ENCODE measurements at places on chromosomes 11 and 22. TPM values are rescaled to one million over a fixed set of nuclear protein-coding genes. Genes with fewer than 3 reads are reported as not detected.

DNA sequence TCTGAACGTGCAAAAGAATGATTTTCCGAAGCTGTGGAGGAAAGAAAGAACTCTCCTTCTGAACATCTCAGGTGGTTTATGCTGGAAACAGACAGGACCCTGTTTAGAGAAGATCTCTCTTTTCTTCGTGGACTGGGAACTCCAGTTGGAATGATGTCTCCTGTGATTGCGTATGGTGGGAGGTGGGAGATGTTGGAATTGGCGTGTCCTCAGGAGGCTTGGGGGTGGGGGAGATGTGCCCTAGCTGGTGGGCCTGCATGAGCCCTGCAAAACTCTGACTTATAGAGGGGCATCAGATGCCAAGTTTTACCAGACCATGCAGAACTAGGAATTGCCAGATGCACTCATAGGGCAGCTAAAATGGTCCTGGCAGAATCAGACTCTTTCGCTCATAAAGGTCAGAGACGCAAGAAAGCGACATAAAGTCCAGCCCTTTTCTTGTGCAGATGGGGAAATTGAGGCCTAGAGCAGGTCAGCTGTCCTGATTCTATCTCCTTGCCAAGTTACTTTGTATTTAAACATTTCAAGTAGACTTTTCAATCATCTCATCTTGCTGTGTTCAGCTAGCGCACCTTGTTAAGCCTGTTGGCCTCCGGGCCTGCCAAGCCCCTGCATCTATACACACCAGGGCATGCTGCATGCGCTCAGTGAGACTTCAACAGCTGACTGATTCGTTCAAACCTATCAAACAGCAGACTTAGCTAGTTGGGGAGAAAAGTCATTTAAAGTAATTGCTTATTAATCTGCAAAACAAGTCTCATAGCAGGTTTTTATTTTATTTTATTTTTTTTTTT, 34.2 kb upstream of the EHF start:
- H3K4me1 ChIP-seq = no peaks in the 10 kb centered on the region
- H3K36me3 ChIP-seq = no peaks in the 10 kb centered on the region

DNA sequence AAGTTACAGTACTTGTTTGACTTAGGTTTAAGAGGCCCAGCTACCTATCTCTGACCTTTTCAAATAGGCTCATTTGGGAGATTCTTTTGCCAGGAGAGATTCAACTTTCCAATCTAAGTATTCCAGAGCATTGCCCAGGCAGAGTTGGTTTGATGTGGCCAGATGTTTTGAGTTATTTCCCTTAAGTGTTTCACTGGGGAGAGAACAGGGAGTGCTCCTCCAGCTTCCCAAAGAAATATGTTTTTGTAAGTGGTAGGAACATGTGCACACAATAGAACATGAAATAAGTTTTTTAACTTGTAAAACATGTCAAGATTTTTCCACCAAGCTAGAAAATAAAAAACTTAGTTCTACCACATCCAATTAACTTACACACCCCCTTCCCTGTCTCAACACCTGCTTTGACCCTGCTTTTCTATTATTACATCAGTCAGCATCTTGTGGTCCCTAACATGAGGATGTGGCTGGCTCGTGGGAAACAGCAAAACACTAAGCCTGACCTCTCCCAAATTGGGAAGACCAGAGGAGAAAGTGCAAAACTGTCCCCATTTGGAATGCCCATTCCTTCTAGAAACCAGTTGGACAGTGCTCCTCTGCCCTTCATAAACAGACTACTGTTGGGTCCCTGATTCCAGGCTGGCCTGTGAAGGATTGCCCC, 70.4 kb upstream of the RASSF10 start:
- no peak overlapping the region for H3K4me3 ChIP-seq
- H3K27me3 ChIP-seq = peaks cover 13% of the 10 kb centered on the region
- H3K36me3 ChIP-seq = no peaks in the 10 kb centered on the region
- no peak overlapping the region for H3K27ac ChIP-seq
- no peaks in the 10 kb centered on the region for H3K4me1 ChIP-seq
- DNase-seq = no peak

DNA sequence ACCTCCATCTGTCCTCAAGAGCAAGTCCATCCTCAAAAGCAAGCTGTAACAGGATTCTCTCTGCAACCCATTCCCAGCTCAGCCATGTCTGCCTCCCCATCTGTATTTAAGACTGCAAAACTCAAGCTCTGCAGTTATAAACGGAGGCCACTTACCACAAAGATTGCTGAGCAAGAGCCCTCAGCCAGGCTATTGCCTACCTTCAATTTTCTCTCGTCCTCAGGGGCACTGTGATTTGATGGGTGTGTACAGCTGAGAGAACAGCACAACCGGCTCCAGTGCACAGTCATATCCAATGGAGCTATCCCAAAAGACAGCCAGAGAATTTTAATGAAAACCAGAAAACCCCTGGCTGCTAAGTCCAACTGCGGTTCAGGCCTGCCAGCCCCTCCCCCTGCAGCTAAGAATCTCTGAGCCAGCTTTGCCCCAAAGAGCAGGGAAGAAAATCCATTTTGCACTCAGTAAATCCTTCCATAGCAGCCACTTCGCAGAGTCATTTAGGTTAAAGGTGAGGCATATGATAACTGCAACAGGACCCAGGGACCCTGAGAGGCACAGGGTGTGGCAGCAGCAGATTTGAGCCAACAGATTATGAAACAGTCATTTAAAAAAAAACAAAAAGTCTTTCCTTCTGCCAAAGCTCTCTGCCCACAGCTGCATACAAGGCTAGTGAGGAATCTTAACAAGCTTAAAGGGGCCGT, 37.6 kb downstream of the RAB30 start:
- H3K36me3 ChIP-seq = no peaks in the 10 kb centered on the region
- no peak overlapping the region for H3K27ac ChIP-seq
- H3K27me3 ChIP-seq = no peaks in the 10 kb centered on the region
- H3K4me3 ChIP-seq = no peak overlapping the region
- no peak for DNase-seq

- no peak overlapping the region for H3K4me3 ChIP-seq
- DNase-seq = no peak
- H3K27me3 ChIP-seq = peaks cover 44% of the 10 kb centered on the region
- peaks cover 9% of the 10 kb centered on the region for H3K4me1 ChIP-seq
These were observed 45.0 kb downstream of the TEAD1 start for GRCh38 chr11:12719221-12719620.

Gene RASL10A
- total RNA-seq = 0.33 TPM

- peaks cover 33% of the 10 kb centered on the region for H3K4me1 ChIP-seq
- no peak overlapping the region for H3K4me3 ChIP-seq
- no peak overlapping the region for H3K27ac ChIP-seq
These were observed 34.2 kb upstream of the PLET1 start for GRCh38 chr11:112294688-112295340.

DNA sequence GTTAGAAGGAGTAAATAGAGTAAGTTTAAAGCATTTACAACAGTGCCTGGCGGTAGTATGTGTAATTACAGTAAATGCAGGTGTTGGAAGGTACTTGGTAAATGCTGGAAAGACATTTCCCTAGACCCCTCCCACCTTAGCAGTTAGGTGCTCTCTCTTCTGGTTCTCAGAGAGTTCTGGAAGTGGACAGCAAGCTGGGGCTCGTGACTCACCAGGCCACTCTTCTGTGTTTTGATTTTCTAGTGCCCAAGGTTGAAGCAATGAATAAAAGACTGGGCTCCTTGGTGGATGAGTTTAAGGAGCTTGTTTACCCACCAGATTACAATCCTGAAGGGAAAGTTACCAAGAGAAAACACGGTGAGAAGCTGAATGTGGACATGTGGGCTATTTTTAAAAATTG, 27.6 kb downstream of the SNU13 start:
- DNase-seq = no peak
- no peak overlapping the region for H3K4me3 ChIP-seq
- H3K36me3 ChIP-seq = peaks cover 89% of the 10 kb centered on the region
- H3K27ac ChIP-seq = no peak overlapping the region

DNA sequence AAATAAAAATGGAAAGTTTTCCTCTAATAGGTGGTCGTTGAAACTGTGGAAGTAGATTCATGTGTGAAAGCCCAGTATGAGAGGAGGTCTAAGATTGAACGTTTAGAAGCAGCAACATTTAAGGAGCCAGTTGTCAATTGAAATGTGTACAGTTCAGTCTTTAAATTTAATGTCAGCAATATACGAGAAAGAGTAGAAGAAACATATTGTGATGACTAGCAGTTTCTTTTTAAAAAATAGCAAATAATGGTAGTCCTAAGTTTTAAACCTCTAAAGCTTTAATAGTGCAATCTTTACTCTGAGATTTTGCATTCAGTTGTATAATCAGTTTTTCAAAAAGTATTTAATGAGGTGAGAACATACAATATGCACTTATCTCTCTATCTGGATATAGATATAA, 44.9 kb downstream of the TMEM135 start:
- H3K27ac ChIP-seq = no peak overlapping the region
- DNase-seq = no peak
- no peaks in the 10 kb centered on the region for H3K36me3 ChIP-seq
- H3K4me1 ChIP-seq = no peaks in the 10 kb centered on the region

DNA sequence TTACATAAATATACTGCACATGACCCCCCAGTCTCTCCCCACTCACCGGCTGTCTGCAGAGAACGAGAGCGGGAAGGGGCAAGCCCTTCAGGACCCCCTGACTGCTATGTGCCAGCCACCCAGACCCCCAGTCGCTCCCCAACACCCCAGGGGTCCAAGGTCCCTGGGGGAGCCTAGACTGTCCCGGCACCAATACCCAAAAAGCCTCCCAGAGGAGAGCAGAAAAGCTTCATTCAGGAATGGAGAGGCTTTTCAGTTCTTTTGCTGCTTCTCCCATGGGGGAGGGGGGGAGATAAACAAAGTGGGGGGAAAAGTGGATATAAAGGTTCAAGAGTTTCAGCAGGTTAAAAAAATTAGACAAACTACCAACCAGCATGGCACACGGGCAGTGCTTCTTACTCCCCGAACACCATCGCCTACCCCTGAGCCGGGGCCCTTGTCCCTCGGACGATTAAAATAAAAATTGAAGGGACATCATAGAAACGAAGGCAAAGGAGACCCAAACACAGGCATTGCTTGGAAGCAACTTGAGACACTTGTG, 1.3 kb downstream of the CSNK1E start:
- H3K27ac ChIP-seq = peak overlapping the region; percentile 76
- H3K4me1 ChIP-seq = peaks cover 2% of the 10 kb centered on the region
- H3K27me3 ChIP-seq = no peaks in the 10 kb centered on the region
- peak overlapping the region; percentile 60 for H3K4me3 ChIP-seq
- DNase-seq = no peak

Gene ADORA2A
- total RNA-seq = 30.1 TPM

- H3K27me3 ChIP-seq = peaks cover 48% of the 10 kb centered on the region
- peaks cover 12% of the 10 kb centered on the region for H3K4me1 ChIP-seq
- H3K27ac ChIP-seq = no peak overlapping the region
- no peaks in the 10 kb centered on the region for H3K36me3 ChIP-seq
- no peak for DNase-seq
- no peak overlapping the region for H3K4me3 ChIP-seq
These were observed 51.6 kb upstream of the LINC01488 start for GRCh38 chr11:69429716-69430491.

DNA sequence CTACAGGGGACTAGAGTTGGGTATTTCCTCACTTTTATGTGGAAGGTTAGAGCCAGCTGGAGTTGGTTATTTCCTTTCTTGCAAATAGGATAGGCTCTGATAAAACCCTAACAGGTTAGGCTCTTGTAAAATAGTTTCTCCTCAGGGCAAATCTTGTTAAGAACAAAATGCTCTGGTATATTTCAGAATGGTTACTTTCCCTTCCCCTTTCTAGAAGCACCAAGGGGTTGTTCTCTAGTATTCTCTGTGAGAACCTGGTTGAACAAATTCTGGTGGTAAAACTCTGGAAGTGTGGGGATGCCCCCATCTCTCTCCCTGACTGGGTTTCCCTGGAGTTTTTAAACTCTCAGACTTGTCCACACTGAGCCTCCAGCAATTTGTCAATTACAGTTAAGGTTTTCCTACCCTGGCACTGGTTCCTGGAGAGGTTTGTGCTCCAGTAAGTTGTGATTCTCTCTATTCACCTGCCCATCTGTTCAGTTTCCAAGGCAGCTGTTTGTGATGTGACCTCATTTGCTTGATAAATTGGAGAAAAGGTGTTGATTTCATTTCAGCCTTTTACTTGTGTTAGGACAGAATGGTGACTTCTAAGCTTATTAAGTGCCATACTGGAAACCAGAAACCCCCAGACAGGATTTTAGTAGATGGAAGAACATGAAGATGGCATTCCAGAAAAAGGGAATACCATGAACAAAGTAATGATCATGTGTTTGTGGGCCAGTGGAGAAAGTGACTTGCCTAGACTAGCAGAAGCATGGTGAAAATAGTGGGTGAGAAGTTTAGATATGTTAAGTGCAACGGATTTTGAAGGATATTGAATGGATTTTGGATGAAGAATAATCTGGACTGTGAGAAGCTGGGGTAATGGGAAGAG, 64.6 kb downstream of the EXT2 start:
- no peak for DNase-seq
- no peaks in the 10 kb centered on the region for H3K27me3 ChIP-seq
- no peak overlapping the region for H3K27ac ChIP-seq
- no peaks in the 10 kb centered on the region for H3K4me1 ChIP-seq
- peaks cover 11% of the 10 kb centered on the region for H3K36me3 ChIP-seq

Gene MAP6
- total RNA-seq = 0.35 TPM

- DNase-seq = no peak
- H3K4me3 ChIP-seq = no peak overlapping the region
- H3K4me1 ChIP-seq = no peaks in the 10 kb centered on the region
- H3K27ac ChIP-seq = no peak overlapping the region
- H3K27me3 ChIP-seq = no peaks in the 10 kb centered on the region
These were observed 154.2 kb downstream of the DLG2 start for GRCh38 chr11:85472953-85473352.

- no peaks in the 10 kb centered on the region for H3K36me3 ChIP-seq
- H3K27me3 ChIP-seq = no peaks in the 10 kb centered on the region
- H3K27ac ChIP-seq = no peak overlapping the region
- no peak for DNase-seq
These were observed 91.8 kb downstream of the SWAP70 start for GRCh38 chr11:9755561-9756185.

Gene KCNK7
- total RNA-seq = 8.0 TPM

- H3K27ac ChIP-seq = peak overlapping the region; percentile 89
- peak; percentile 18 for DNase-seq
These were observed 701 bp downstream of the TMEM216 start for GRCh38 chr11:61392981-61393595.

DNA sequence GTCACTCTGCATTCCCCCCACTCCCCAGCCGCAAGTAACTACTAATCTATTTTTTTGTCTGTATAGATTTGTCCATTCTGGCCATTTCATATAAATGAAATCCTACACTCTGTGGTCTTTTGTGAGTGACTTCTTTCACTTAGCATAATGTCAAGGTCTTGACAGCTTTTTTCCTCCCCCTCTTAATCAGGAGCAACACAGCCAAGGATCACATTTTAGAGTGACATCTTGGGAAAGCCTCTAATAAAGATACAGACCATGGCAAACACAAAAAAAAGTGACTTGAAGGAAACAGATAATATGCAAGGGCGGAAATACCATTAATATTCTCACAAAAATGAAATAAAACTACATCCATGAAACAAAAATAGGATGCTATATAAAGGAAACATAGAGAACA, 43.9 kb downstream of the RAB30 start:
- peaks cover 3% of the 10 kb centered on the region for H3K4me1 ChIP-seq
- H3K4me3 ChIP-seq = no peak overlapping the region
- H3K27ac ChIP-seq = no peak overlapping the region

- no peaks in the 10 kb centered on the region for H3K27me3 ChIP-seq
- no peak overlapping the region for H3K4me3 ChIP-seq
- no peaks in the 10 kb centered on the region for H3K36me3 ChIP-seq
- no peaks in the 10 kb centered on the region for H3K4me1 ChIP-seq
- DNase-seq = no peak
- H3K27ac ChIP-seq = no peak overlapping the region
These were observed 111.4 kb upstream of the TBCEL start for GRCh38 chr11:120912504-120912903.

Data from T-cell (primary cell).